ENCODE measurements at places on chromosomes 13 and 19. TPM values are rescaled to one million over a fixed set of nuclear protein-coding genes. Genes with fewer than 3 reads are reported as not detected.

DNA sequence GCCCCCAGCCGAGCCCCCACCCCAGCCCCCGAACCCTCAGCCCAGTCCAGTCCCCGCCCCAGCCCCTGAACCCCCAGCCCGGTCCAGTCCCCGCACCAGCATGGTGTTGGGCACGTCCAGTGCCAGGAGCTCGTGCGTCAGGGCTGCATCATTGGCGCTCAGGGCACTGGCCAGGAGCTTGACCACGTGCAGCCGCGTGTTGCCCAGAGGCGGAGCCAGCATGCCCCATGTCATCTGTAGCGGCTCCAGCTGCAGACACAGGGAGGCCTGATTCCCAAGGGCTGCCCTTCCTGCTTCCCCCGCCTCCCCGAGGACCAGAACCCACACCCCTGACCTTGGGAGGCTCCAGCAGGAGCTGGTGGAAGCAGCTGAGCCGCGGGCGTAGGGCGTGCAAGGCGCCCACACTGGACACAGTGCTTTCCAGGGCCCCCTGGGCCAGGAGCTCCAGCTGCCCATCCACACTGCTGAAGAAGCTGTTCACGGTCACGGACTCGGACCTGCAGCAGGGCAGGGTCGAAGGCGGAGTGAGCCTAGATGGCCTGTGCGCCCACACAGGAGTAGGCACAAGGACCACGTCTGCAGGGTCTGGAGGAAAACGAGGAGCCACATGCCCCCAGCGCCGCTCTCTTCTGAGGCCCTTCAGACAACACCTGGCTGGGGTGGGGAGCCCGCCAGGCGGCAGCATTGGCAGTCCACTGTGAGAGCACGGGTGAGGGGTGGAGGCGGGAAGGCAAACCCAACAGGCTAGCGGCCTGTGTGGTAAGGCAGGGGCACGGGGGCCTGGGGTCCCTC lies 12.8 kb upstream of the TMEM86B start:
- DNase-seq: no peak
- no peak overlapping the region for H3K27ac ChIP-seq
- peaks cover 80% of the 10 kb centered on the region for H3K36me3 ChIP-seq
- no peaks in the 10 kb centered on the region for H3K4me1 ChIP-seq
- H3K4me3 ChIP-seq: no peak overlapping the region

DNA sequence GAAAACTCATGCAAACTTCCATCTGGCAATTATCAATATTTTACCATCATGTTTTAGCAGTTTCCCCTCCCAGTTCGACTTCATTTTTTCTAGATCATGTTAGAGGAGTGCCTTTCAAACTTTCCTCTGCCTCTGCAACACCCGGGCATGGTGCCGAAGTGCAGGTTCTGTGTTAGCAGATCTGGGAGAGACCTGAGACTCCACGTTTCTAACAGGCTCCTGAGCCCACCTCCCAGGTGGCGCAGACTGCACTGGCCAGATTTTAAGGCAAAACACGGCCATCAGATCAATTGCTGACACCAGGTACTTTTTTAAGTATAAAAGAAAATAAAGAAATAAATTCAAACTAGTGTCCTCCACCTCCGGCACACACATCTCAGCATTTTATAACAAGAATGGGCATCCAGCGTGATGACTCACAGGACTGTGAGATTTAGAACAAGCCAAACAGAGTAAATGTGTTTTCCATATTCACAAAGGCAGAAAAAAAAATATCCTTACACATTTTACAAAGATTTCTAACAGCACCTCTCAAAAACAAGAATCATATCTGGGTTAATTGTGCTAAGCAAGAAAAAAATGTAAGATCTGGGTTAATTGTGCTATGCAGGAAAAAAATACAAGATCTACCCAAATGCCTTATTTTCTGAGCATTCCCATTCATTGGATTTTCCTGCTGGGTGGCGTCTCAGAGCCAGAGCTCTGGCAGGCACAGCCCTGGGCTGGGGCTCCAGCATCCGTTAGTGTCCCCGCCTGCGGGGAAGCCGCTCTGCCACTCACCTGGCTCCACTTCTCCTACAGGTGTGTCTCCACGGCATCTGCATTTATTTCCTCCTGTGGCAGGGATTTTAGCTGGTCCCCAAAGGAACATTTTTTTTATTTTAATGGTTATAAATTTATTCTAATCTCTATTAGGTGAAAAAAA lies 127.9 kb upstream of the SOX1 start:
- DNase-seq: no peak
- H3K27ac ChIP-seq: no peak overlapping the region
- H3K4me1 ChIP-seq: no peaks in the 10 kb centered on the region
- H3K36me3 ChIP-seq: no peaks in the 10 kb centered on the region
- no peak overlapping the region for H3K4me3 ChIP-seq

GRCh38 chr19:29671393-29672160 lies 6.3 kb downstream of the PLEKHF1 start:
- DNase-seq: no peak
- H3K27ac ChIP-seq: no peak overlapping the region
- H3K36me3 ChIP-seq: peaks cover 5% of the 10 kb centered on the region
- peaks cover 14% of the 10 kb centered on the region for H3K4me1 ChIP-seq

DNA sequence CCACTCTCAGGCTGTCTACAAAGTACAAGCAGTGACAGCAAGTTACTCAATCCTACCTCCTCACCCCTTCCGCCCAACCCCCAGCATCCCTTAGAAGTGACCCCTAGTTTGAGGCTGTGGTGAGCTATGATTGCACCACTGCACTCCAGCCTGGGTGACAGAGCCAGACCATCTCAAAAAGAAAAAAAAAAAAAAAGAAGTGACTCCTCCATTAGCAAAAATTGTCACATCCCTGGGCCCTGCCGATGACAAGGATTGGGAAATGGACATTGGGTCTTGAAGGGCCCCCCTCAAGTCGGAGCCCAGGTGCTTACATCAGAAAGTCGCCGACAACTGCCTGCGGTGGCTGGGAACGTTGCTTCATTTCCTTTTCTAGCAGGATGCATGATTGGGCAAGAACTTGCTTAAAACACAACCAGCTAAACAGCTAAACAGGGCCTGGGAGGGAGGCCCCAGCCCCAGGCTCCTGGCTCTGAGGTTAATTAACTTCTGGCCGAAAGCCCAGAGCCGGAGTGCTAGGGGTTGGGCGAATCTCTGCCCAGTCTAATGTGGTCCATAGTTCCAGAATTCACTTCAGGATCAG lies 15.3 kb downstream of the RAB3D start:
- H3K4me3 ChIP-seq: no peak overlapping the region
- peak; percentile 65 for DNase-seq
- no peaks in the 10 kb centered on the region for H3K27me3 ChIP-seq
- H3K36me3 ChIP-seq: no peaks in the 10 kb centered on the region

- H3K27me3 ChIP-seq: no peaks in the 10 kb centered on the region
- no peaks in the 10 kb centered on the region for H3K4me1 ChIP-seq
- H3K36me3 ChIP-seq: no peaks in the 10 kb centered on the region
- no peak overlapping the region for H3K27ac ChIP-seq
- no peak overlapping the region for H3K4me3 ChIP-seq
Observed at GRCh38 chr19:19758164-19758563, 25.3 kb upstream of the ZNF14 start.

GRCh38 chr19:16405091-16405490 lies 66.7 kb downstream of the EPS15L1 start:
- H3K4me3 ChIP-seq: no peak overlapping the region
- H3K36me3 ChIP-seq: peaks cover 19% of the 10 kb centered on the region
- no peak for DNase-seq
- H3K27me3 ChIP-seq: no peaks in the 10 kb centered on the region
- H3K4me1 ChIP-seq: no peaks in the 10 kb centered on the region
- H3K27ac ChIP-seq: no peak overlapping the region

DNA sequence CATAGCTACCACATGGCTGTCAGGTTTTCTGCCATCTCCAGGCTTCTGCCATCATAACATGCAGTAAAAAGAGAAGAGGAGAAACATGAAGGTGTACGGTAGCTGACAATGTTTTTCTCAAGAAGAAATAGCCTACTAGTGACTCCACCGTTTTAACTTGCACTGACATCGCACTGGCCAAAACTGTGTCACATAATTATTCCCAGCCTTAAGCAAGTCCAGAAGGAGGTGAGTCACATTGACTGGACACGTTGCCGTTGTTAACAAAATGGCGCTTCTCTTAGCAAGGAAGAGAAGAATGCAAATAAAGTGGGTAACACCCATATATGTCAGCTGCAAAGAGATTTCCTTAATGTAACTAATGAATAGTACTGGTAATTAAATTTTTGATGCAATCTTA lies 810.4 kb upstream of the SLC10A2 start:
- no peak overlapping the region for H3K4me3 ChIP-seq
- H3K4me1 ChIP-seq: no peaks in the 10 kb centered on the region
- no peak overlapping the region for H3K27ac ChIP-seq
- DNase-seq: no peak
- H3K27me3 ChIP-seq: no peaks in the 10 kb centered on the region
- H3K36me3 ChIP-seq: no peaks in the 10 kb centered on the region

CEACAM16 gene
- total RNA-seq: not detected

- no peaks in the 10 kb centered on the region for H3K27me3 ChIP-seq
- no peaks in the 10 kb centered on the region for H3K4me1 ChIP-seq
- no peak for DNase-seq
- H3K36me3 ChIP-seq: no peaks in the 10 kb centered on the region
- H3K27ac ChIP-seq: no peak overlapping the region
Observed at GRCh38 chr19:28542394-28543243, 670.3 kb downstream of the UQCRFS1 start.

DNA sequence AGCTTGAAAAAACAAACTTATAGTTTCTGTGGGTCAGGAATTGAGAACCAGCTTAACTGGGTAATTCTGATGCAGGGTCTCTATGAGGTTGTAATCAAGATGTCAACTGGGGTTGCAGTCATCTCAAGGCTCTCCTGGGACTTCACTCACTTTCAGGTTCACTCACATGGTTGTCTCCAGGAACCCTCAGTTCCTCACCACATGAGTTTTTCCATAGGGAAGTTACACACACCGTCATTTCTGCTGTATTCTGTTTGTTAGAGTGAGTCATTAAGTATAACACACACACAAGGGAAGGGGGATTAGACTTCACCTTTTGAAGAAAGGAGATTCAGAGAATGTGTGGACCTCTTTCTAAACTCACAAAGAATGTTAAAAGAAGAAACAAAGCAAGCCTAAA lies 34.9 kb upstream of the MLNR start:
- H3K4me1 ChIP-seq: no peaks in the 10 kb centered on the region
- no peaks in the 10 kb centered on the region for H3K27me3 ChIP-seq
- no peak overlapping the region for H3K4me3 ChIP-seq

- no peak overlapping the region for H3K4me3 ChIP-seq
- H3K27me3 ChIP-seq: no peaks in the 10 kb centered on the region
- no peak overlapping the region for H3K27ac ChIP-seq
- no peaks in the 10 kb centered on the region for H3K36me3 ChIP-seq
- peak; percentile 68 for DNase-seq
Observed at GRCh38 chr13:113445791-113446487, 7.3 kb downstream of the ADPRHL1 start.

- H3K4me3 ChIP-seq: no peak overlapping the region
- no peak overlapping the region for H3K27ac ChIP-seq
- H3K4me1 ChIP-seq: no peaks in the 10 kb centered on the region
- DNase-seq: no peak
- H3K36me3 ChIP-seq: no peaks in the 10 kb centered on the region
Observed at GRCh38 chr13:38309397-38309796, 40.3 kb upstream of the UFM1 start.

BRSK1 gene
- total RNA-seq: 0.60 TPM

DNA sequence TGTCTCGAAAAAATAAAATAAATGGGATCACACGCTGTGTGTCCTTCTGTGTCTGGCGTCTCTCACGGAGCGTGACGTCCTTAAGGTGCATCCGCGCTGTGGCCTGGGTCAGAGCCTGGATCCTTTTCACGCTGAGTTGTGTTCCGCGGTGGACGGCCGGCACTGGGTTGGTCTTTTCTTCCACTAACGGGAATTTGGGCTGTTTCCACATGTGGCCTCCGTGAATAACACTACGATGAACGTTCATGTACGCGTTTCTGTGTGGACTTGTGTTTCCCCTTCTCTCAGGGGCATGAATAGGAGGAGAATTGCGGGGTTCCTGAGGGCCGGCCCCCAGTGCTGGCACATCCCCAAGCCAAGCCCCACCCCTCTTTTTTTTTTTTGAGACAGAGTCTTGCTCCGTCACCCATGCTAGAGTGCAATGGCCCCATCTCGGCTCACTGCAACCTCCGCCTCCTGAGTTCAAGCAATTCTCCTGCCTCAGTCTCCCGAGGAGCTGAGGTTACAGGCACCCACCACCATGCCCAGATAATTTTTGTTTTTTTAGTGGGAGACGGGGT lies 6.2 kb upstream of the PTBP1 start:
- DNase-seq: no peak
- H3K4me1 ChIP-seq: no peaks in the 10 kb centered on the region
- no peak overlapping the region for H3K4me3 ChIP-seq
- no peaks in the 10 kb centered on the region for H3K27me3 ChIP-seq
- no peaks in the 10 kb centered on the region for H3K36me3 ChIP-seq

DNA sequence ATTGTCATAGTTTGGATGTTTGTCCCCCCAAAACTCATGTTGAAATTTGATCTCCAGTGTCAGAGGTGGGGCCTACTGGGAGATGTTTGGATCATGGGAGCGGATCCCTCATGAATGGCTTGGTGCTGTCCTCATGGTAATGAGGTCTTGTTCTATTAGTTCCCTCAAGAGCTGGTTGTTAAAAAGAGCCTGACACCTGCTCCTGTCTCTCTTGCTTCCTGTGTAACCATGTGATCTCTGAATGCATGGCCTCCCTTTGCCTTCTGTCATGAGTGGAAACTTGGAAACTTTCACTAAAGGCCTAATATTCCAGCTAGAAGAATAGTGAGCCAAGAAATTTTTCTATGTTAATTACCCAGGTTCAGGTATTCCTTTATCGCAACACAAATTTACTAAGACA lies 311.4 kb upstream of the ATXN8OS start:
- no peak overlapping the region for H3K4me3 ChIP-seq
- no peaks in the 10 kb centered on the region for H3K27me3 ChIP-seq
- DNase-seq: no peak
- no peak overlapping the region for H3K27ac ChIP-seq
- no peaks in the 10 kb centered on the region for H3K36me3 ChIP-seq
- no peaks in the 10 kb centered on the region for H3K4me1 ChIP-seq

DNA sequence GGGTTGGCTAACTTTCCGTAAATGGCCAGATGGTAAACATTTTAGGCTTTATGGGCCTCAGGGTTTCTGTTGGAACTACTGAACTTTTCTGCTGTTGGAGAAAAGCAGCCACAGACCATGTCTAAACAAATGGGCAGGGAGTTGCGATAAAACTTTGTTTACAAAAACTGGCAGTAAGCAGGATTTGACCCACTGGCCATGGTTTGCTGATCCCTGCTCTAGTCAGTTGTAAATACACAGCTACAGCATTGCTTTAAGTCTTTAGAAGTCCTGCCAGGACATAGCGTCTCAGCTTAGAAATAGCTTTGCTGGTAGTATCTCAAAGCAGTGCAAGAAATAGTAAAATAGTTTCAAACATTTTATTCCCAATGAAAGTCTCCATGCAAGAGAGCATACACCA lies 88.4 kb downstream of the NALCN start:
- no peak overlapping the region for H3K4me3 ChIP-seq
- no peak for DNase-seq
- no peak overlapping the region for H3K27ac ChIP-seq
- H3K27me3 ChIP-seq: no peaks in the 10 kb centered on the region

MAP4K1 gene
- total RNA-seq: 2.8 TPM

POLR2I gene
- 38.5 TPM for total RNA-seq

DNA sequence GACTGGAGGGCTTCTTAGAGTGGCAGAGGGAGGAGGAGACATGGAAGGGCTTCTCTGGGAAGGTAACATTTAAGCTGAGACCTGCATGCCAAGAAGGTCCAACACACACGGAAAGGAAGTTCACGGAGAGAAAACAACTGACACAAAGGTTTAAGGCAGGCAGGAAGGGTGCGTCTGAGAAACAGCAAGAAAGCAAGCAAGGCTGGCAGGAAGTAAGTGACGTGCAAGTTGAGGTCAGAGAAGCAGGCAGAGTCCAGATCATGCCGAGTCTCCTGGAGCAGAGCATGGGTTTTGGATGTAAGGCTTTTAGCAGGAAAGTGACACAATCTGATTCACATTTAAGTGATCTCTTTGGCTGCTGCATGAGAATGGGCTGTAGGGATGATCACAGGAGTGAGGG lies 60.5 kb downstream of the ATP7B start:
- no peaks in the 10 kb centered on the region for H3K36me3 ChIP-seq
- no peak for DNase-seq
- no peak overlapping the region for H3K27ac ChIP-seq

All from pancreas (tissue), 10 donors.